ENCODE measurements at places on chromosomes 16 and 17. TPM values are rescaled to one million over a fixed set of nuclear protein-coding genes. Genes with fewer than 3 reads are reported as not detected.
A peak's percentile ranks its signal among the peaks of the same experiment; 100 is the strongest.

The PDIA2 gene
- not detected for total RNA-seq

DNA sequence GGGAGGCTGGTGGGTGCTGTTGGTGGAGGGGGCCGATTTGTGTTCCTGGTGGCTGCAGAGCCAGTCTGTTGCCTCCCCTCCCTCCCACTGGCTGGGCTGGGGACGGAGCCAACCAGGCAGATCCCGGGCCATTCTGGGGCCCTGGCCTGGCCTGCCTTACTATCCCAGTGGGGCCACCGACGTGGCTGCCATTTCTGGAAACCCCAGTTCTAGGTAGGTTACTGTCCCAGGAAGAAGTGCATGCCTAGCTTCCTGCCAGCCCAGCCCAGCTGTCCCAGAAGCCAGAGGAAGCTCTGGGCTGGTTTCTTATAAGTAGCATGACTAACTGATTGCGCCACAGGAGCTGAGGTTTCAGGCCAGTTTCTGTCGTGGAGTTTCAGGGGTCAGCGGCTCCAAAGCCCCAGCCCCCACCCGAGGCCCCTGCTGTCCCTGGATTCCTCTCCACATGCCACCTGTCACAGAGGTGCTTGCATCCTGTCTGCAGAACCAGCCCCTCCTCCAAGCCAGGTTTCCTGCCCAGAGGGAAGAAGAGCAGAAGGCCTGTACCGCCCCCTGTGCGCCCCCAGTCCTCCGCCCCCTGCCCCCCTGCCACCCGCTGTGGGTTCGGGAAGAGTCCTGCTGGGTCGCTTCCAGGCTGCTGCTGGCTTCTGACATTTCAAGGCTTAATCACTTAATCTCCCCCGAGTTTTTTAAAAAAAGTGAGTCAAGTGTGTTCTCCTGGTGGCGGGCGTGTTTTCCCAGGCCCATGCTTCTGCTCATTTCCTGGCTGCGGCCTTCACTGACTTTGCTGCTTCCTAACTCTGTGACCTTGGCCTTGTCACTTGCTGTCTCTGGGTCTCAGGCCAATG is 13.2 kb downstream of the IL4R start:
- no peak for DNase-seq

DNA sequence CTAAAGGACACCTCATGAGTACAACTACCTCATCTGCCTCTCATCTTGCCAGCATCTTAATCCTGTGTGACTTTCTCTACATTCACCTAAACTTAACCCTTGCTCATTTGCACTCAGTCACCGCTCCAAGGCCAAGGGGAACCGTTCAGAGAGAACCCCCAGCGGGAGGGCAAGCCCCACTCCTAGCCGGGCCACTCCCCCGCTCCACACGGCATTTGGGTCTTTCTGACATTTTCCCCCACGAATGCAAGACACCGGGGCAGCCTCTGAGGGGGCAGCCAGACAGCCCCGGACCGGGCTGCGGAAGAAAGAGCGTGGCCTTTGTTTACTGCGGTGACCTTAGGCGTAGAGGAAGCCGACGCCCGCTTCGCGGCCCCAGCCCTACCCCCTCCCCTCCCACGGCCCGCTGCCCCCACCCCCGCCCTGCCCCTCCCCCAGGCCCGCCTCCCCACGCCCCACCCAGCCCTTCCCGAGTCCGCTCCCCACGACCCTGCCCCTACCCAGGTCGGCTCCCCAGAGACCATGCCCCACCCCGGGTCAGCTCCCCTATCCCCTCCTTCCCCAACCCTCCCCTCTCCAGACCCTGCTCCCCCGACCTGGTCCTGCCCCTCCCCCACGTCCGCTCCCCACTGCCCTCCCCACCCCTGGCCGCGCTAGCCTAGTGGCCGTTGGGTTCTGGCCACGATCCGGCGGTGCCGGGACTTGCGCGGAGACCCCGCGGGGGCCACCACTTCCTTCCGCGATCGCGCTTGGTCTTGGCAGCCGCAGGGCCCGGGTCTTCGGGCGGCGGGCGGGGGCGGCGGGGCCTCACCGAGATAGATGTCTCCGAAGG is 789 bp downstream of the CSNK1D start:
- peak; percentile 44 for DNase-seq

DNA sequence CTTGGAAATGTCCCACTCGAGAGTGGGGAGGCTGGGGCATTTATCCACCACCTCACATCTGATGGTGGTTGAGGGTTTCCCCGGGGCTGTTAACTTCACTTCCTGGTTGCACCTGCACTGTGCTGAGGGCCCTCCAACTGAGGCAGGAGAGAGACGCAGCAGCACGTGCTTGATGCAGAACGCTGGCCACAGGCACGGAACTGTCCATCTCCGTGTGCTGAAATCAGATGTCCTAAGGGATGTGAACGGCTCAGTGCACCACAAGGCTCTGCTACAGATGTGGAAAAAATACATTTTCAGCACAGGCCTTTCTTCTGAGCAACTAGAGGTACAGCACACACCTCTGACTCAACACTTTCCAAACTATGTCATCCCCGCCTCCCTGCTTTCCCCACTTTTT is 114.8 kb upstream of the C16orf82 start:
- no peak for DNase-seq

GRCh38 chr16:10485698-10486382 is 94.6 kb downstream of the EMP2 start:
- no peak for DNase-seq

DNA sequence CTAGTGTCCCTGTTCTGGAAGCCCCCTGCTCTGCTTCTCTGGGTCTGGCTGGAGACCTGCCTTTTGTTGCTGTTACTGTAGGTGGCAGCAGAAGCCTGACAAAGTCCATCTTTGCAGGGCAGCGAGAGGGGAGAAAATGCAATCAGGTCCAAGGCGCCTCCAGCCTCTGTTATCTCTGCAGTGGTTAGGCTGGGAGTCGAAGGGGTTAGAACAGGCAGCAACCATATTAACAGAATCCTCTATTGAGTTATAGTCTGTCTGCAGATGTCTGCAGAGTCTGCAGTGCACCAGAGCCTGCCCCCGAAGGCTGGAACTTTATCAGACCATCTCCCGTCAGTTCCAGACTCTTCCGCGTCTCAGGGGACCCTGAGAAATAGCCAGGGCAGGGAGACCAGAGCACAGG is 404.9 kb upstream of the EEF2KMT start:
- no peak for DNase-seq

DNA sequence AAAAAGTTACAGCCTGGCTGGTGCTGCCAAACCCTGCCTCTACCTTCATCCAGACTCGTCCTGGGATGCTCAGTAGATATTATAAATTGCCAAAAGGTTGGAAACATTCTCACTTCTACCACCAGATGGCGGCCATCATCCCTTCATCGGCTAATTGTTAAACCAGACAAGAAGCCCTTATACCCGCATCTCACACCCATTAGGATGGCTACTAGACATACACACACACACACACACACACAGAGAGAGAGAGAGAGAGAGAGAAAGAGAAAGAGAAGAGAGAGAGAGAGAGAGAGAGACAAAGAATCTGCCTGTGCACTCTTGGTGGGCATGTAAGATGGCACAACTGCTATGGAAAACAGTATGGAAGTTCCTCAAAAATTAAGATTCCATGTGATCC is 15.0 kb upstream of the SCIMP start:
- DNase-seq, result peak; percentile 43

- no peak for DNase-seq
Observed at GRCh38 chr16:56263711-56264608, 72.7 kb downstream of the GNAO1 start.

DNA sequence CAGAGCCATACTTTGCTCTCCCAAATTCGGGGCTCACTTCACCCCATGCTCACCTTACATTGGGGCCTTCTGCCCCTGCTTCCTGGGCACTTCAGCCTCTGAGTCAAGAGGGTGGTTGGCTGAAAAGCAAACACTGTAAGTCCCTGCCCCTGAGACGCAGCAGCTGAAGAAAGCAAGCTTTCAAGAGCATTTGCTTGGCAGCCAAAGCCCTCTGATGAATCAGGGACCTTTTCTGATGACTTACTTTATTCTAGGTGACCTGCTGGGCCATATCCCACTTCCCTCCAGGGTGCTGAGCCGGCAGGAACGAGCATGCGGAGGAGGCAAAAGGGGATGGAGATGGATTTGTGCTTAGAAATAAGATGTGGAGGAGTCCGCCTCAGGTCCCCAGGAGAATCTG is 147.0 kb upstream of the TNRC6C start:
- no peak for DNase-seq
